ENCODE measurements at places on chromosomes 5 and 9.

DNA sequence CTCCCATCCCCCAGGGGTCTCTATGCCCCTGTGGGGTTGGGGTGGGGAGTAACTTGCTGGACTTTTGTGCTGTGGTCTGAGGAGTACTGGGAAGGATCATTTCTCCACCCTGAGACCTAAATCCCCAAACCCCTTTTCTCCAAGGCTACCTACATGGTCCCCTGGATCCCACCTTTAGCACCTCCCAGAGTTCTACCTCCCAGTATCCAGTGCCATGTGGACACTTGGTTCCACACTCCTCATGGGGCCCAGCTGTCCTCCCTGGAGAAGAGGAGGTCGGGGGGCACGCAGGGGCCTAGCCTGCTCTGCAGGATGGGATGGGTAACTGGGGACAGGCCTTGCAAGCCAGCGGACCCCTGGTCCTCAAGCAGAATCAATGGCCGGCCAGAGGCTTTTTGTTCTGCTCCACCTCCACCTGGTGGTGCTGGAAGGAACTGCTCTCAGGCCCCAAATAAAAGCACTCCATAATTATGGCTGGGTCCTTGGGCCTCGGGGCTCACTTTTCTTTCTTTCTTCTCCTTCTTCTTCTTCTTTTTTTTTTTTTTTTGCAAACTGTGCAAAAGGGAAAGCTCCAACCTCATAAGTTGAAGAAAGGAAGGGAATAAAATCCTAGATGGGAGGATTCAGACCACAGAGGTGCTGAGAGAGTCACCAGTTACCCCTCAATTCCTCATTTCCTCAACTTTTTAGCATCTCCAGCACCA lies 68.4 kb downstream of the PSD2 start:
- DNase-seq = peak; percentile 90

DNA sequence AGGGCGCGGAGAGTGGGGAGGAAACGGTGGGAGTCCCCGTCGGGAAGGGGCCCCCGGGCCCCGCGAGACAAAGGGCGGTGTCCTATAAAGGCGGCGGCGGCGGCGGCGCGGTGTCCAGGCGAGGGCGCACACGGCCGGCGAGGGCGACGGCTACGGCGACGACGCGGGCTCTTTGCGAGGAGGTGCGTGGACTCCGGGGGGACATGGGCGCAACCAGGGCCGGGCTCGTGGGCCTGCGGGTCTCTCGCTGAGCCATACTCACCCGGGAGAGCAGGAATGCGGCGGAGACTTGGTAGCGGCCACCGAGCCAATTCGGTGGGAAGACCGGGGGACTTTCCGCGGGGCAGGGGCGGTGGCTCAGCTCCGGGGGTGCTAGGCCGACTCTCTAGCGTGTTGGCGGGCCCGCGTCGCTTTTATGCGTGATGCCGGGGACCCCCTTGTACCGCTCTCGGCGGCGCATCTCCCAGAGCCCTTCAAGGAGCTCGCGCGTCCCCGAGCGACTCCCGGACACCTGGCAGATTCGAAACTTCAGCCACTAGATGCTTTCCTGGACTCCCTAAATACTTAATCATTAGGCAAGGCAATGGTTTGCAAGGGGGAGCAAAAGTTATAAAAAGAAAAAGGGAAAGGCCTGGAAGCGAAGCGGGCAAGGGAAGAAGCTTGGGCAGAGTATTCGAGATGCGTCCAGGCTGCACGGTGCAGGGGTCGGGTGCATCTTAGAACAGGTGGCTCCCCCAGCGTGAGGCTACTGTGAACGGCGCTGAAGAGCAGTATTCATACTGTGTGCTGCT lies 5.9 kb upstream of the TAL2 start:
- peak; percentile 74 for DNase-seq

- no peak for DNase-seq
Measured at GRCh38 chr5:67316695-67317094, 120.1 kb upstream of the CD180 start.

DNA sequence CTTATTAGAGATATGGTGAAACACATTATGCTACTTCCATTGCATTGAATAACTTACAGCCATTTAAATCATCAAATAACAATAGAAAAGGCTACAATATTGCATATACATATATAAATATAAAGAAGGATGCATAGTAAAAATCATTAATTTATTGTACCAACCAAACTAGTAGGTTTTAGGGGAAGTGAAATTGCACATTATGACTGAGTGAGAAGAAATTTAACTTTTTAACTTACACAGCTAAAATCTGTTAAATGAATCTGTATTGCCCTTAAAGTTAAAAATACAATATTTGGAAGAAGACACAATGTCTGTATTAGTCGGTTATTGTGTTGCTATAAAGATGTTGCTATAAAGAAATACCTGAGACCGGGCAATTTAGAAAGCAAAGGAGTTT lies 2073.7 kb upstream of the ACO1 start:
- no peak for DNase-seq

GRCh38 chr9:83688921-83689320 lies 18.8 kb downstream of the UBQLN1 start:
- no peak for DNase-seq

DNA sequence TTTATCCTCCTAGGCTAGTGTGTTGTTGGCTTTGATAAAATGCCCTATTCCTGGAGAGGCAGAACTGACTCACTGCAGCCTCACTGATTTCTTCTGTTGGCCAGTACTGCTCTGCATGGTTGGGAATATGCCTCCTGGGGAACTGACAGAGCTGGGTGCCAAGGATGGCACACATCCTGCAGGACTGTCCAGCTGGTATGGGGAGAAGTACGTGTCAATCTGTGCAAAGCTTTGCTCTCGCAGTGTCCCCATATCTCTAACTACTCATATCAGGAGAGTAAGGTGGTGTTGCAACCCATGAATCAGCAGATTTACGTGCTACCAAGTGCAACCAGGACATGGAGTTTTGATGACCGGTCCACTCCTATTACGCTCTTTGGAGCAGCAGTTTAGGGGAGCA lies 74.7 kb downstream of the TEK start:
- DNase-seq = no peak

DNA sequence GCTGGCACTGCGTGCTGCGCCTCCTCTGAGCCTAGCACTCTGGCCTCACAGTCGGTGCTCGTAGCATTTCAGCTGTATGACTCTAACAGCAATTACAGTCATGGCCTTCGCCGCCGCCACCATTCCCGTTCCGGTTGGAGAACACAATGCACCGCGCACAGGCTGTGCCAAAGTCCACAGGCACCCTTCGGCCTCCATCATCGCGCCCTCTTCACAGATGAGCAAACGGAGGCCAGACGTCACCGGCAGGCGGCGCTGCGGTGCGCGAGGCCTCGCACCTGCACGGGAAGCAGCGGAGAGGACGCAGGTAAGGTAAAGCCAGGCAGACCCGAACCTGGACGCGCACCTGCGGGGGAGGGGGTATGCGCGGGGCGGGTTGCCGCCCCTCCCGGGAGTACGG lies 128.9 kb downstream of the BARX1 start:
- DNase-seq = peak; percentile 74

DNA sequence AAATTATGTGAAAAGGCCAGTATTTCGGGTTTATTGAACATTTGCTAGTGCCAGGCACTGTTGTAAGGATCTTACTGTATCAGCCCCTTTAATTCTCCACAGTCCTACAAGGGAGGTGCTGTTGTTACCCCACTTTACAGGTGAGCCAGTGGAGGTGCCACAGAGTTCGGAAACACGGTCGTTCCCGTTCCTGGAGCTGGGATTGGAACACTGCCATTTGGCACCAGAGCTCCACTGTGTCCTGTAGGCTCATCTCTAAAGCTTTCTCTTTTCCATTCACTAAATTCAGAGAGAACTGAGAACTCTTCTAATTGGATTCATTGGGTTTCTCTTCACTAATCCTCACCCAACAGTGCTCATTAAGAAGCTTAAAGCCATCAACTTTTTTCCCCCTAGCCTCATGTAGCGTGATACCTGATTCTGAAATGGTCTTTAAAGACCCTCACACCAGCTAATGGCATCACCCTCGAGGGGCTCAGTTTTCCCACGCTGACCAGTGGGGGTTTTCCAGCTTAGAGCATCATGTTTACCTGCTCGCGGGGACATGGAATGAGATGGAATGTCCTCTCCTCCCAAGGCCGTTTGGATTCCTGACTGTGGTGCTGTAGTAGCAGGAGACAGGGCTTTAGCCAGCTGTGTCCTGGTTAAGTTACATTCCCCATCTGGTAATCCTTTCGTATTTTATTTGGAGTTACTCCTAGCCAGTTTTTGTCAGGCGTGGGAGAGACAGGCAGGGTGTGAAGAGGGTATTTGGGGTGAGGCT lies 5.8 kb downstream of the ERGIC1 start:
- DNase-seq = no peak

- DNase-seq = no peak
Measured at GRCh38 chr5:137923856-137924255, 34.6 kb downstream of the PKD2L2 start.

GRCh38 chr9:95736370-95736769 lies 139.1 kb upstream of the ERCC6L2 start:
- peak; percentile 48 for DNase-seq

- no peak for DNase-seq
Measured at GRCh38 chr5:5523066-5523505, 100.6 kb downstream of the ICE1 start.

- no peak for DNase-seq
Measured at GRCh38 chr9:92482329-92482728, at the start of gene ASPN. TSS of gene ASPN (minus strand) at chr9:92482506.

- DNase-seq = no peak
Measured at GRCh38 chr9:82526577-82526976, 536.4 kb downstream of the RASEF start.

DNA sequence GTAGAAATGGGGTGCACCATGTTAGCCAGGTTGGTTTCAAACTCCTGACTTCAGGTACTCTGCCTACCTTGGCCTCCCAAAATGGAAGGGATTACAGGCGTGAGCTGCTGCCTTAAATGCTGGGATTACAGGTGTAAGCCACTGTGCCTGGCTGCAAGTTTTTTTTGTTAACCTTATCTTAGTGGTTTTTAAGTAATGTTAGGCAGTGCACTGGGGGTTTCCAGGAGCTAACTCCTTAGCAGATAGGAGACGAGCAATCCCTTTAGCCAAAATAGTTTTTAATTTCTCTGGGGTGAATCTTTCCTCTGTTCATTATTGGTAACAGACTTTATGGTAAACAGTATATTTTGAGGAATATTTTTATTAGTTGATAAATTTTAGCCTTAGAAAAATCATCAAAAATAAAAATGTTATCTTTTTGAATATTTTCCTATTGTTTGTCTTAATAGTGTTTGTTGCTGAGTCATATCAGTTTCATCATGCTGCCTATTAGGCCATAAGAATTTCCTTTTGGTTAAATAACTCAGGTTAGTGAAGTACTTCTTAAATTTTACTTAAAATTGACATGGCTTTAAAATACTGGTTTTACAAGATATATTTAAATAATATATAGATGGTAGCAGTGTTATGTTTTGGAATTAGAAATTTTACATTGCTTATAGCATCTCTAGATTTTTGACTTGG lies 37.9 kb downstream of the LMNB1 start:
- no peak for DNase-seq

DNA sequence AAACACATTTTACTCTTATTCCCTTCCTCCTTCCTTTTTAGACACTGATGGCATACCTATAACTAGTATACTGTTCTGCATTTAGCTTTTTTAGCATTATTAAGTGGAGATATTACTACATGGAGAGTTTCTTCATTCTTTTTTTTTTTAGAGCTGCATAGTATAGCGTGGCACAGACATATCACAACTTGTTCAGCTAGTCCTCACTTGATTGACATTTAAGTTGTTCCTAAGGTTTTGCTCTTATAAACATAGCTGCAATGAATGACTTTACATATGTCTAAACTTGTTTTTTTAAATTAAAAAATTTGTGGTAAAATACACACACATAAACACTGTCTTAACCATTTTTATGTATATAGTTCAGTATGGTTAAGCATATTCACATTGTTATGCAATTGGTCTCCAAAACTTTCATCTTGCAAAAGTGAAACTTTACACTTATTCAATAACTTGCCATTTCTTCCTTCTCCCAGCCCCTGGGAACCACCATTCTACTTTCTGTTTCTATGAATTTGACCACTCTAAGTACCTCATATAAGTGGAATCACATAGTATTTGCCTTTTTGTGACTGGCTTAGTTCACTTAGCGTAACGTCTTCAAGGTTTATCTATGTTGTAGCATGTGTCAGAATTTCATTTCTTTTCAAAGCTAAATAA lies 48.7 kb downstream of the ANKDD1B start:
- no peak for DNase-seq

DNA sequence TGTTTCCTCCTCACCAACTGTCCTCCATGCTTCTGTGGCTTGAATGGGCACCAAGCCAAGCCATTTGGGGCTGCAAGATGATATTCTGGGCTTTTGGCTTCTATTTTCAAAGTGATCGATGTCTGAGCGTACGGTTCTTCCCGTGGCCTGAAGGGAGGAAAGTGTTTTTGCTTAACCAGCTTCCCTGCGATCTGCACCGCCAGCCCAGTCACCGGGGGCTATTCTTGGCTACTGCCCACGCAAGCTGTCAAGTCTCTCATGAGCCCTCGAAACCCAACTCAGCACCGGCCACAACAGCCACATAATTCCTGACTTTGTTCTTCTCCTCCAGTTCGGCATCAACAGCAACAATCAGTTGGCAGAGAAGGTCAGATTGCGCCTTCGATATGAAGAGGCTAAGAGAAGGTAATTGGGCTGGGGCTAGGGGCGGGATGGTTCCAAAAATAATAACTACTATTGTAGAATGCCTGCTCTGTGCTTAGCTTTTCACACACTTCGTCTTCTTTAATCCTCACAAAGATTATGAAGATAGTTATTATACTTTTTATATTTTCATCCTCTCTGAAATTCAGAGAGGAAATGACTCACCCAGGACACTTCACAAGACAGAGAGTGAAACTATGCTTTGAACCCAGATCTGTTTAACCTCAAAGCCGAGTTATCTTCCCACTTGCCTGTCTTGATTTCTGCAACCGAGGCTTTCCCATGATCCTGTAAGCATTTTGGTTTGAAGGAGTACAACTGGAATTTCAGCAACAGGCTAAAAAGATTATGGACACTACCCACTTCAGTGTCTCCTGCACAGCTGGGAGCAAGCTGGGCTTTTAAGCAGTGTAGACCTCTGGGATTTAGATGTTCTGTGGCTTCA lies 76.4 kb upstream of the RARS1 start:
- DNase-seq = no peak

DNA sequence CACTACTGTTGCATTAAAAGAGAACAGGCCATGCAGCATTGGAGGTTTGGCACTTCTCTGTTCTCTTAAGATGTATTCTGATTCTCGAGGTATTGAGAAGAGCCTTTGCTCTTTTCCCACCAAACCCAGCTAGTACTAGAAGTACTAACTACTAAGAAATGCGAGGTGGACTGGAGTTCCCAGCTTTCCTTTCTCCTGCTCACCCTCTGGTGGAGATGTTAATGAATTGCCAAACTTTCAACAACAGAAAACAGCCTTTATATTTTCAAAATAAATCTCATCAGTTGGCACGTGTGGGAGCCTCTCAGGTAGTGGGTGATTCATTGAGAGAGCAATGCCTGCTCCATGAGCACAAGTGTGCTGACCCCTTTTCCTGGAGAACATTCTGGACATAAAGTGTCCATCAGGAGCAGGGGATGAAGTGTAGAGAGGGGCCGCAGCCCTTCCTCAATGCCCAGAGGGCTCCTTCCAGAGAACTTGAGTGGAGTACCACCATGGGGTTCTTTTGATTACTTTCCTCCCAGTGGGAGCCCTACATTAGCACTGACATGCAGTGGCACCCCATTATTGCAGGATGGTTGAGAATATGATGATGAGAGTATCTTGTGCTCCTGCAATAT lies 45.7 kb downstream of the TMEM174 start:
- no peak for DNase-seq

Data from iPS-NIHi11 (cell line).